Psoas muscle (tissue), 8 donors: ENCODE measurements at places on chromosomes 16 and 17.

DNA sequence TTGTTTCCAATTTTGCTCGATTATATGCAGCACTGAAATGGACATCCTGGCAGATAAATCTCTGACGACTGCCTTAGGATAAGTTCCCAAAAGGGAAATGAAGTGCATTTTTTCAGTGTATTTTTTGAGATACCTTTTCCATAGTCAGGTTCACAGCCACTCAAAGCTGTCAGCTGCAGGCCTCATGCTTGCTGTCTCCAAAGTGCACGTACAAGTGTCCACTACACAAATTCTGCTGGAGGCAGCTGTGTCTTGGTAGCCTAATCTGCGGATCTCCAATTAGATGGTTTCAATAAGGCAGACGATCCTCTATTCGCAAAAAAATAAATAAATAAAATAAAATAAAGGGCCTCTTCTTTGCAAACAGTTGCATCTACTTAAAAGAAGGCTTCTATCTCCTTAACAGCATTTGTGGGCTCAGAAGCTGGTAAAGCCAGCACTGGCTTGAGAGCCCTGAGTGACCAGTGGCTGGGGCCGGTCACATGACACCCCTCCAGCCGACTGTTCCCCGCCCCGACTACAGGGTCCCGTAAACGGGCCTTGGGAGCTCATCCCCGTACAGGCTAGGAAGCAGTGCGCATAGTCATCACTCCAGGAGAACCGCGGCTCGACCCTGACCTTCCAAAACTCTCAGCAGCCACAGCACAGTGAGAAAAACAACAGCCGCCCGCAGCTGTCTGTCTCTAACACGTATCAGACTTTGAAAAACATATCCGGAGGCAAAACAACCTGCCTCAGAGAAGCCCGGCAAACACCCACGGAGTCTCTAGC lies 18.8 kb downstream of the RPH3AL start:
- DNase-seq: peak; percentile 88

GRCh38 chr17:12055889-12056288 lies 35.2 kb downstream of the MAP2K4 start:
- no peak for DNase-seq

DNA sequence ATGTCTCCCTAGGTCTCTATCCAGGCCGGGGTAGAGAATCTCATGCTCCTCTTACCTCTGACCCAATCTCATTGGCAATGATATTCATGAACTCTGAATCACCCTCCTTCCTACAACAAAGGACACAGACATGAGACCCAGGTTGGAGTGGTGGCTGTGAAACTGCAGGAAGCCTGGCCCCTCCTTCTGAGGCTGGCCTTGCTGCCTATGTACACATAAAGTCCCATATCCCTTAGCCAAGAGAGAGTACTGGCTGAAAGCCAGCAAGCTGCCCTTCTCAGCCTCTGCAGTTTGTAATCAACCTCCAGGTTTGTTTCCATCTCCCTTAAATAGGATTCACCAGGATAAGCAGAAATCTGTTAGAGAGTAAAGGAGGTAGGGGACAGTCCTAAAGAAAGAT lies 10.6 kb downstream of the AARSD1 start:
- no peak for DNase-seq

DNA sequence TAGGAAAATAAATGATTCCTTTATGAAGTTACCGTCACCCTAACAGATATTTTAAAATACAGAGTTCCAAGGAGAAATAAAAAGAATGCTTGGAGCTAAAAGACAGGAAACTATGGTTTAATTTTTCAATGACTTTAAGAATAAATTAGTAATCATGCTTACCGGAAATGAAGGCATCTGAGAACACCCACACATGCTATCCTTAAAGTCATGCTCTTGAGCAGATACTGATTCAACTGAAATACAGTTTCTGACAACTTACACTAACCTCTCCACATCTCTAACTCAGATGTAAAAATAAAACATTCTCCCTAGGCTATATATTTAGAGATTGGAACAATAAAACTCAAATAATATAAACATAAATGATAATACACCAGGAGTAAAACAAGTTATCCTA lies 7.8 kb downstream of the PSMD12 start:
- DNase-seq: no peak

DNA sequence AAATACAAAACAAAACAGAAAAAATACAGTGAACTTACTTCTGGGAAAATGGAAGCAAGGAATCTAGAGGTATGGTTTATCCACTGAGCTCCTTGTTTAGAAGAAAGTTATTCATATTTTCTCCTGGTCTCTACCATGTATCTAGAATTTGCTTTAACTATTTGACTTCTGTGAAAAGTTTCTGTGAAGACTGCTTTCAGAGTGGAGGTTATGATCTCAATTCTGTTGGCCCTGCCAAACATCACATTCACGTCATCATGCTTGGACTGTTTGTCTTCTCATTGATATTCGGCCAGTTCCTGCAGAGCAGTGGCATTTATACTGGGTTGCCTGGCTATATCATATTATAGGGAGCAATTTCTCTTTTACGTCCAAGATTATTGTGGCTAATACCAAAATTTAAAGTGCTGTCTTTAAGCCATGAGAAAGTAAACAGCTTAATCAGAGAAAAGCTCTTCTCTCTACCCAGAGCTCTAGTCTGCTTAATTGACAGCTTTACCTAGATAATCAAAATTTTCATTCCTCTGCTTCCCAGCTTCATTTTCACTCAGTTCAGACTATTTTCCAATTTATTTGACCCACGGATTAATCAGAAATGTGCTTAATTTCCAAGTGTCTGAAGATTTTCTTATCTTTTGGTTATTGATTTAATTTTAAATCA lies at the start of gene ABCA8:
TSS of gene ABCA8 (minus strand) at position 212 of the 661 bp plus-strand sequence. CDS start 13,358 bp downstream, outside the sequence.
- no peak for DNase-seq
